ENCODE measurements at places on chromosomes 11 and 22.

- no peaks in the 10 kb centered on the region for H3K36me3 ChIP-seq
- H3K27me3 ChIP-seq: no peaks in the 10 kb centered on the region
- no peak overlapping the region for H3K27ac ChIP-seq
- no peak for DNase-seq
- no peak overlapping the region for H3K4me3 ChIP-seq
These were observed 13.8 kb downstream of the TPST2 start for GRCh38 chr22:26576026-26576680.

GRCh38 chr11:122756417-122756816, 81.9 kb upstream of the CRTAM start:
- no peak overlapping the region for H3K4me3 ChIP-seq
- H3K36me3 ChIP-seq: no peaks in the 10 kb centered on the region
- no peak overlapping the region for H3K27ac ChIP-seq

- no peak for DNase-seq
- H3K36me3 ChIP-seq: no peaks in the 10 kb centered on the region
- H3K4me3 ChIP-seq: no peak overlapping the region
- H3K27ac ChIP-seq: no peak overlapping the region
- H3K4me1 ChIP-seq: no peaks in the 10 kb centered on the region
These were observed 265.7 kb upstream of the CTSC start for GRCh38 chr11:88603091-88603867.

- H3K4me1 ChIP-seq: peaks cover 1% of the 10 kb centered on the region
- no peaks in the 10 kb centered on the region for H3K36me3 ChIP-seq
- H3K27ac ChIP-seq: no peak overlapping the region
- H3K4me3 ChIP-seq: no peak overlapping the region
- DNase-seq: no peak
These were observed 33.3 kb downstream of the MICAL2 start for GRCh38 chr11:12143461-12144258.

DNA sequence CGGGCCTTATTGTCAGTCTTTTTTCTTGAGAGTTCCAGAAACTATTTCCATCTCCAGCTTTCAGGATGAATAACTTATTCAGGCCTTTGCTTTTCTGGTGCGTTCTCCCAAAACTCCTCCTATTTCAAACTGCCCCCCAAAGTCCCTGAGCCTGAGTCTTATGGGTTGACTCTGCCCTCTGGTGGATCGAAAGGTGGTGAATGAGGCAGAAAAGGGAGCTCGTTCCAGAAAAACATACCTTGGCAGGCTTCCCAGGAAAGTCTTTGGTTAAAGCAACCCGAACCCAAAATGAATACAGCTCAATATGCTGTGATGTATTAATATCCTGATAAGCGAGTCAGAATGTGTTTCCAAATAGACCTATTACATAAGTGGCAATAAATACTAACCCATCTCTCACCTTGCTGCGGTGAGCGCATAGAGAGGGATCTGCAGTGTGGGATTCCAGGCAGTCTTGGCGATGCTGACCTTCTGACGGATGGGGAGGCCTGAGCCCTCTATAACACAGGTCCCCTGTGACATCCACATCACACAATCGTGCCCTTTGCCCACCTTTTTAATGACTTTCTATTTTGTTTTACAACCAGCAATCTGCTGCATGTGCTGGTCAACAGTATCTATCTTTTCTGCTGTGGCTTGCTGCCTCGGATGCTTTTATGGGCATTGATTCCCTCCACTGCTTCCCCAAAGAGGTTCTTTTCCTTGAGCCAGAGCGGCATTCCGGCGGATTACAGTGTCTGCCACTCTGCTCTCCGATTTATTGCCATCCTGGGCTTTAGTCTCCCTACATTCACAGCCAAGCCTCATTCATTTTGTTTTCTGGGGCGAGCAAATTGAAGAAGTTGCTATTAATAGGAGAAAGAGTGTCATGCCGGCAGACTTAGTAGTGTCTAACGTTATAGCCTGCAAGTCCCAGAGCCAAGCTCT, 756.8 kb downstream of the NTM start:
- no peak overlapping the region for H3K4me3 ChIP-seq
- DNase-seq: peak; percentile 36
- no peak overlapping the region for H3K27ac ChIP-seq
- H3K36me3 ChIP-seq: no peaks in the 10 kb centered on the region
- H3K27me3 ChIP-seq: peaks cover 4% of the 10 kb centered on the region

GRCh38 chr22:27196606-27197005, 539.2 kb downstream of the MIAT start:
- no peak overlapping the region for H3K4me3 ChIP-seq
- no peaks in the 10 kb centered on the region for H3K27me3 ChIP-seq
- H3K36me3 ChIP-seq: no peaks in the 10 kb centered on the region
- peaks cover 6% of the 10 kb centered on the region for H3K4me1 ChIP-seq
- H3K27ac ChIP-seq: no peak overlapping the region

DNA sequence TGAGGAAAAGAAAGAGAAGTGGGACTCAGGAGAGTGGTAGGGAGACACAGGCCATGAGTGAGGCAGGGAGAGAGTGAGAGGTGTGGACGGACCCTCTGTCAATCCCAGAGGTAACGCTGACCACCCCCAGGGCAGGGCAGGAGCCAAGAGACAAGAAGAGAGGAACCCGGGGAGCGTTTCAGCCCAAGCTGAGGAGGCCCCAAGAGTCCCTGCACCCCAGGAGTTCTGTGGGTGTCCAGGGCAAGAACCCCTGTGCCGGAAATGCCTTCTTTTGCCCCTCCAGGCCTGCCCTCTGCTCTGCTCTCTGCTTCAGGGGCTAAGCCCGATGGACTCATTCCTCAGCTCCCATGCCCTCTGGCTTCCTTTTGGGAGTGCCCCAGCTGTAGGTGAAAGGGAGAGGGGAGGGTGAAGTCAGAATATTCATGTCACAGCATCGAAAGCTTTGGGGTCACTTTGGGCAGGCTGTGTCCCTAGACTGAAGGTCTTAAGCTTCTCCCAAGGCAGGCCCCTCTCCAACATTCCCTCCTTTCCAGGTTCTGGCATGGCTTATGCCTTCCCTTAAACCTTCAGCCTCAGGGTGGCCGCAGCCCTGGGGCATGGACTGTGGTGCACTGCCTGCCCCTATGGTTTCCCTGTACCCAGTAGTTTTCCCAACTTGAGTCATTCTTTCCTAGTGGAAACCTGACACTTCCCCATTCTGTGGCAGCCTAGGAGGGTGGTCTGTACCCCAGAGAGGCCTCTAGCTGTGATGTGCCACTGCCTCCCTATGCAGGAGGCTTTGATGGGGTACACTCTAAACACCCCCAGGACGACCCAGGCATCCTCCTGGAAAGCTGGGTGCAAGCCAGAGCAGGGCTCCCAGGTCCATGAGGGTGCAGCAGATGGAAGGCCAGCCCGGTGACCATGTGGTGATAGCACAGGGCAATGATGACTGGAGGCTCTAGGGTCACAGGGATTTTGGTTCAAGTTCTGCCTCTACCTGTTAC, 27.1 kb downstream of the MYEOV start:
- H3K36me3 ChIP-seq: no peaks in the 10 kb centered on the region
- H3K27me3 ChIP-seq: no peaks in the 10 kb centered on the region
- H3K4me3 ChIP-seq: no peak overlapping the region

GRCh38 chr11:44015624-44016007, 32.2 kb upstream of the ACCSL start:
- H3K36me3 ChIP-seq: no peaks in the 10 kb centered on the region
- no peaks in the 10 kb centered on the region for H3K27me3 ChIP-seq
- H3K4me1 ChIP-seq: no peaks in the 10 kb centered on the region

DNA sequence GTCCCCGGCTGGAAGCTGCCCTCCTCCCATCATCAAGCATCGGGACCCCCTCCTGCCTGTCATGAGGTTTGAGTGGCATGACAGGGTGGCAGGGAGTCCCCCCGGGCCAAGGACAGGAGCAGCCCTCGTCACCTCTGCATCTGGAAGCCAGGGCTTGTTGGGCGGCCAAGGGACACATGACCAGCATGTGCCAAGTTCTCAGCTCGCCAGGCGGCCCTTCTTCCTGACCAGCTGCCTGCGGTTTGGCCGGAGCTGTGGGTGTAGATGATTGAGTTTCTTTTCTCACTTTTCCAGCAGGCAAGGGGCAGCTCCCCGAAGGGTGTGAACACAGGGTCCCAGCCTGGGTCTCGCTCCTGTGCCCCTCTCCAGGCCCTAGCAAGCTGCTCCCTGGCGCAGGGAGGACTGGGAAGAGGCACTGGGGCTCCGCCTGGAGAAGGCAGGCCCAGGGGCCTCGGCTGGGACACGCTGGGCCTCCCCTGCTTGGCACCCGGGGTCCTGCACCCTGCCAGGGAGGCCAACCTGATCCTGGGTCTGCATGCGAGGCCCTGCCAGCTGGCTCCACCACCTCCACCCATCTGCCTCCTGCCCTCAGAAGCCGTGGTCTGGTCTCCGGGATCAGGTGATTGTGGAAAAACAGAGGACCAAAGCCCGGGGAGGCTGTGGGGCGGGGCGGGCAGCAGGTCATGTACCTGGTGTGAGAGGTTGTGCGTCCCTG, 13.4 kb downstream of the ARHGAP8 start:
- no peak overlapping the region for H3K4me3 ChIP-seq
- no peak for DNase-seq
- H3K36me3 ChIP-seq: no peaks in the 10 kb centered on the region
- H3K27me3 ChIP-seq: no peaks in the 10 kb centered on the region
- no peak overlapping the region for H3K27ac ChIP-seq

GRCh38 chr22:22099194-22099486, 116.6 kb upstream of the TOP3B start:
- no peaks in the 10 kb centered on the region for H3K27me3 ChIP-seq
- H3K27ac ChIP-seq: no peak overlapping the region
- H3K4me3 ChIP-seq: no peak overlapping the region
- no peaks in the 10 kb centered on the region for H3K36me3 ChIP-seq

DNA sequence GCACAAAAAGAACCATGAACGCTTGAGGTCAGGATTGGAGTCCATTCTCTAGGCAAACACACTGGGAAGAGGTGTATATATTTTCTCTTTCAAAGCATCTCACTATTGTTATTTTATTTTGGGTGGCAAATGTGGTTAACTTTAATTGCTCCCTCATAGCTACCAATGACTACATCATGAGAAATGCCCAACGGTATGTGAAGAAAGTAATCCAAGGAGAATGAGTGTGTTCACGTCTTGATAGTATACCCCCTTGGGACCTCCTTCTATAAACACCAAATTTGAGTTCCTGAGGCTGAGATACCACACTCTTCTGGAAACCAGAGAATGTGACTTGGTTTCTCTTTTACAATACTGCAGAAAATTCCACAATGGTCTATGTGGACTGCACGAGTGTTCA, 15.8 kb downstream of the OR8D1 start:
- no peak for DNase-seq
- H3K27me3 ChIP-seq: no peaks in the 10 kb centered on the region
- no peaks in the 10 kb centered on the region for H3K36me3 ChIP-seq
- H3K27ac ChIP-seq: no peak overlapping the region
- H3K4me3 ChIP-seq: no peak overlapping the region
- no peaks in the 10 kb centered on the region for H3K4me1 ChIP-seq

GRCh38 chr11:12508151-12508751, 130.9 kb downstream of the PARVA start:
- H3K27ac ChIP-seq: no peak overlapping the region
- no peak overlapping the region for H3K4me3 ChIP-seq
- no peaks in the 10 kb centered on the region for H3K4me1 ChIP-seq
- no peaks in the 10 kb centered on the region for H3K27me3 ChIP-seq
- no peak for DNase-seq

- peaks cover 34% of the 10 kb centered on the region for H3K4me1 ChIP-seq
- H3K27me3 ChIP-seq: no peaks in the 10 kb centered on the region
- DNase-seq: no peak
- no peak overlapping the region for H3K4me3 ChIP-seq
- H3K36me3 ChIP-seq: peaks cover 5% of the 10 kb centered on the region
These were observed 52.8 kb upstream of the YWHAH start for GRCh38 chr22:31891366-31892079.

- H3K36me3 ChIP-seq: peaks cover 3% of the 10 kb centered on the region
- H3K4me1 ChIP-seq: peaks cover 7% of the 10 kb centered on the region
- H3K4me3 ChIP-seq: no peak overlapping the region
- H3K27ac ChIP-seq: no peak overlapping the region
These were observed 3.1 kb downstream of the APBB1 start for GRCh38 chr11:6415797-6416196.

DNA sequence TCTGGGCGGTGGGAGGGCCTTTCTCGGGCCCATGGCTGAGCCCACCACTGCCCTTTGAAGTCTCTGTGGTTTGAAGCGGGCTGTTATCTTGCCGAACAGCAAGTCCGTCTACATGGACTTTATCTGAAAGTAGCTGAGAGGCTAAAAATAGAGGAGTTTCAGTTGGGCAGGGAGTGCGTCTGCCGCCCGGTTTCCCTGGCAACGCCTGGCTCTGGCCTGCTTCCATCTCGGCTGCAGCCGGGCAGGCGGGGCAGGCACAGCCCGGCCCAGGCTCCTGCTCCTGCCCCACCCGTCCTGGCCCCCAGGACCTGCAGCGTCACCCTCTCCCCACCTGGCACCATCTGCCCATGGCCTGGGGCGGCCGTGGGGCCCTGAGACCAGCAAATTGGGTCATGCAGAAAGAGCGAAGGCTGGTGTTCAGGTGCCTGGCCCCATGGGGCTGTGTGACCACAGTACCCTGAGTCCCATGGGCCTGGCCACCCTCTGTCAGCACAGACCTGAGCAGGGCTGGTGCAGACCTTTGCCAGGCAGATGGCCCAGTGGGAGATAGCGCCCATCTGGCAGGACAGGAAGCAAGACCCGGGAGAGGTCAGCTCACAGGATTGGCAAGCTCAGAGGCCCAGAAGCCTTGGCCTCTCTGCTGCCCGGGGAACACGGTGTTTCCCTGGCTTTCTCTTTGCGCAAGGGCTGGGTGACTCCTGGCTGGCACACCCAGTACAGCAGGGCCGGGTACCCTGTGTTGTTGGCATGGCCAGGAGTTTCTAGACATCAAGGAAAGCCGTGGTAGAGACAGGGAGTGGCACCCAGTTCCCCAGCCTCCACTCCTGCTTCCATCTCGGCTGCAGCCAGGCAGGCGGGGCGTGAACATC, 79.1 kb upstream of the KCNQ1OT1 start:
- H3K4me1 ChIP-seq: peaks cover 9% of the 10 kb centered on the region
- DNase-seq: no peak
- H3K4me3 ChIP-seq: no peak overlapping the region
- H3K36me3 ChIP-seq: no peaks in the 10 kb centered on the region

DNA sequence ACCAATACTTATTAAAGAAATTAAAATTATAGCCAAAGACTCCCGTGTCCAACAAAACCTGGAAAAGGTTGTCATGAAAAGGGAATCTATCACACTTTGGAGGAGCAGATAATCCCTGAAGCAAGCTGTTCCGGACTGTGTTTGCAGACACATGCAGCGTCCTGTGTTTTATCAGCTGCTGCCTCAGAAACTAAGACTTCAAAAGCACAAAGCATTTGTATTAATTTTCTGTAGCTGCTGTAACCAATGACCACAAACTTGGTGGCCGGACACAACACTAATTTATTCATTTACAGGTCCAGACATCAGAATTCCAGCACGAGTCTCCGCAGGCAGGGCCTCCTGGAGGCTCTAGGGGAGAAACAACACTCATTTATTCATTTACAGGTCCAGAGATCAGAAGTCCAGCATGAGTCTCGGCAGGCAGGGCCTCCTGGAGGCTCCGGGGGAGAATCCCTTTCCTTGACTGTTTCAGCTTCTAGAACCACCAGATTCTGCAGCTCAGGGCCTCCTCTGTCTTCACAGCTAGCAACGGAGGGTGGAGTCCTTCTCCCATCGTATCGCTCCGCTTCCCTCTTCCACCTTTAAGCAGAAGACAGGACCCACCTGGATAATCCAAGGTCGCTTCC, 465.3 kb downstream of the BRD1 start:
- no peaks in the 10 kb centered on the region for H3K36me3 ChIP-seq
- no peak for DNase-seq
- H3K27me3 ChIP-seq: no peaks in the 10 kb centered on the region
- H3K4me3 ChIP-seq: no peak overlapping the region
